Cortex of kidney (tissue), 1 donor: ENCODE measurements at places on chromosomes 7 and 10.

GRCh38 chr10:71010730-71011129 lies 122.4 kb upstream of the PCBD1 start:
- DNase-seq: no peak

DNA sequence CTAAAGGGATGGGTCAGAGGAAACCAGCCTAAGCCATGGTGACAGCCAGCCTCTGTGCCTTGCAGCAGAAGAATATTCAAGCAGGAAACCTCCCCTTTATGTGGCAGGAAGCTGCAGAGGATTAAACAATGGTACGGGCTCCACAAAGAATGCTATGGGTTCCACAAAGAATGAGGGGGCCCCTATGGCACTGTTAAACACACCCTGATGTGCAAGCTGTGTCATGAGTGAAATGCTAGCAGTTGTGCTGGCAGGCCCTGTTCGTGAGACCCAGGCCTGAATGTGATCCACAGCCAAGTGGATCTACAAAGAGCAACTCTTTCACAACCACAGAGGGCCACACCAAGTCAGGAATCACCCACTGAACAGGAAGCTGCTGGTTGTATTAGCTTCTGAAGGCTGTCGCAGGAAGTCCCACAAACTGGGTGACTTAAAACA lies 68.9 kb downstream of the MYOF start:
- no peak for DNase-seq

DNA sequence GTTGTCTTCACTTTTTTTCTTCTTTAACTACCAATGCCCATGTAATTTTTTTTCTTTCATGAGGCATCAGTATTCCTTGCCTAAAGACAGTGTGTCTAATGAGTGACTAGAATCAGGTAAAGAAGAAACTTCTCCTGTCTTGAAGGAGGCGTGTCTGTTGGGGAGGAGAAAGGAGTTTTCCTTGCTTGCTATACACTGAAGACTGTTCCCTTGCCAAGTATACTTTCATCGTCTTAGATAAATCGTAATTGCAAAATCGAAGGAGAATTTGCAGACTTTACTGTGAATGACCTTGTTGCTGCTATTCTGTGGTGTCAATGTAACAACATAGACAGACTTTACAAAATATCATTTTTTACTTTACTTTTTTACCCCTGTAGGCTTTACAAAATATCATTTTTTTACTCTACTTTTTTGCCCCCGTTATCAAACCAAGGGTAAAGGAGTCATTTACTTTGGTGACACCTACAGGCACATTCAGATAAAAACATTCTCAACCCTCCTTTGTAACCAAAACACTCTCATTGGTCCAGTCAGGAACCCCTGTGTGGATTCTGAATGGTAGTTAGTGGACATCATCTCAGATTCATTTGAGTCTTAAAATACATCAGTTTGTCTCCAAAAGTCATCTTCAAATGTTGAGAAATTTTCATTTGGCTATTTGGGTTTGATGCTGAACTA lies 232.4 kb downstream of the AHR start:
- no peak for DNase-seq

DNA sequence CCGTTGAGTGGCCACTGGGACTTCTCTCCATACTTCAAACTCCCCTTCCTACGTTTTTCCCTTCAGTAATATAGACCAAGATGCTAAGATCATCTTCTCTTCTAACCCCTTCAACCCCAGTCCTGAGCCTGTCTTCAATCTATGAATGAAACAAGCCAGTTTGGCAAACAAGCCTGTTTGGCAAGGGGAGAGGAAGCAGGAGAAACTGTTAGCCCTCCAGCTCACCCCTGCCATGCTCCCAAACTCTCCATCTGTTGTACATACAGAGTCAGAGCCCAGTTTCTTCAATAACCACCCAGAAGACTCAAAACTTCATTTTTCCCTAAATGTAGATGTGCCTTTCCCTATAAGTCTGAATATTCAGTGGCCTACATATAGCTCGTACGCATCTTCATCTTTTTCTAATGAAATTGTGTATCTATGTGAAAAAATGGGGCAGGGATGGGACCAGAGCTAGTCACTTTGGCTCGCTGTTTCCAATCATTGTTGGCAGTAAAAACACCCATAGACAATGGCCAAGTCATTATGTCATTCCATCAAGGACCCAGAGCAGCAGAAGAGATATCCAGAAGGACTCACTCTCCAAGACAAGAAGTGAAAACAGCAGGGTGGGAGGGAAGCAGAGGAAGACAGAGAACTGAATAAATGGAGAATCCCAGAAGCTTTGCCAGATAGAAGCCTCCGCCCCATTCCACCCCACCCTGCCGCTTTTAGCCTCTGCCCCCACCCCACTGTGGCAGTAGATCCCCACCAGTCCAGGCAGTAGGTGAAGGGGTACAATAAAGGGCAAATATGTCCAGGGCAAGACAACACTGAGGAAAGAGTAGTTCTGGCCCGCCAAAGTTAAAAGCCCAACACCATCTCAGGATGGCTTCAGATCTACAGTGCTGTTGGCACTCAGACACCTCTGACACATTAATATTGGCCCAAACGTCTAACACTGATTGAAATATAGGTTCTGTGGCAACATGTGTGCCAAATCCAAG lies 87.3 kb downstream of the DOCK4 start:
- DNase-seq: no peak

DNA sequence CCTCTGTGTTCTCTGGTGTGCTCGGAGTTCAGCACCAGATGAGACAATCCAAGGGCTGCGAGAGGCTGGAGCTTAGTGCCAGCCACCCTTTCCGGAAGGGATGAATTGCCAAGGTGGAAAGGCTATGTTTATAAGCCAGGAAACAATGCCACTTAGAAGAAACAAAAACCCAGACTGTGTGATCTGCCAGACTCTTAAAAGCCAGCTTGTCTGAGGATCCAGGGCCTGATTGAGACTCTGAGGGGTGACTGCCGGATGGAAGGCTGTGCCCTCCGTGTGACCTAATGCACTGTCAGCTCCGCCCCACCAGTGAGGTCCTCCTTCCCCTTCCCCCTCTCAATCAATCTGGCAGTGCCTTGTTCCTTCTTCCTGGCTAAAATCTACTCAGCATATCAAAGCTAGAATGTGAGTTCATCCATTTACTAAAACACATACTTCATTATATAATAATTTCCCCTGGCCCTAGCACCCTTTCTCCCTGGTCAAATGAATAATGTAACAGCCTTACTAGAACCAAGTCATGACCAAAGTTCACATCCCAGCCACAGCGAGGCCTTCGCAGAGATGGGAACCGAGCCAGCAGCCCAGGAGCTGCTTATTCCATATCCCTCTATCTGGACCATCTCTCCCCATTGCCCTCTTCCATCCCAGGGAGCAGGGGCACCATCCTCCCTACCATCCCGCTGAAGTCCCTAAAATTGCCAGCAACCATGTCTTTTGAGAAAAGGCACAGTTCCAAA lies 25.5 kb downstream of the FAM107B start:
- DNase-seq: no peak

GRCh38 chr7:151744656-151745638 lies 132.0 kb downstream of the PRKAG2 start:
- no peak for DNase-seq

DNA sequence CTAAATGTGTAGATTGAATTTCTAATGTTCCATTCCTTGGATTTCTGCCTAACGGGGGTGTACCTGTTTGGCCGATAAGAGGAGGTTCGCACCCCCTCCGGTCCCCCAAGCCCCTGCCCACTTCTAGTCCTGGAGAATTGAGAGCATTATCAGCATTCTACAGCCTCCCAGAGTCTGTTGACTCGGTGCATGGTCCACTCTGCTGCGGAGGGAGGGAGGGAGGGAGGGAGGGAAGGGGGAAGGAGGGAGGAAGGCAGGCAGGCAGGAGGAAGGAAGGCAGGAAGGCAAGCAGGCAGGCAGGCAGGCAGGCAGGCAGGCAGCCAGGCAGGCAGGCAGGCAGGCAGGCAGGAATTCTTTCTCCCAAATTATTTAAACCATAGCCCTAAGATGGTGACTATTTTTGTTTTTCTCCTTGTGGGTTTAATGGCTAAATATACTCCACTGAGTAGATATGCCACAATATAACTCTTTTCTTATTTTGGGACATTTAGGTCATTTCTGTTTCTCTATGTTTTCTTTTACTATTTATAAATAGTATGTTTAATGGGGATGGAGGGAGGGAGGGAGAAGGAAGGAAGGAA lies 69.5 kb upstream of the CHST15 start:
- no peak for DNase-seq

GRCh38 chr10:96271016-96271815 lies at the start of gene BLNK:
BLNK (minus strand) TSS chr10:96271569; CDS start chr10:96271398, 171 bp downstream.
- no peak for DNase-seq

- DNase-seq: no peak
Measured at GRCh38 chr10:118734475-118734874, 20.3 kb downstream of the CACUL1 start.

DNA sequence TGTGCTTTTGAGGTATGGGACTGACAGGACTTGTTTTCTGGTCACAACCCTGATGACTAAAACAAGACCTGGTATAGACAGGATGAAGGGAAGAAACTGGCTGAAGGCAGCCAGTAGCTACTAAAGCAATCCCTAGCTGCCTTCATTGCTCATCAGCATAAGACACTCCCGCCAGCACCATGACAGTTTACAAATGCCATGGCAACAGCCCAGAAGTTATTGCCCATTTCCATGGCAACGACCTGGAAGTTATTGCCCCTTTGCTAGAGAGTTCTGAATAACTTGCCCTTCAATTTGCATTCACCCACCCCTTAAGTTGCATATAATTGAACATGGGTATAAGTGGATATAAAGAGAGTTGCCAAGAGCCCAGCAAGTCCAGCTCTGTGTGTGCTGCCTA lies 169.6 kb upstream of the FAM171A1 start:
- DNase-seq: no peak

DNA sequence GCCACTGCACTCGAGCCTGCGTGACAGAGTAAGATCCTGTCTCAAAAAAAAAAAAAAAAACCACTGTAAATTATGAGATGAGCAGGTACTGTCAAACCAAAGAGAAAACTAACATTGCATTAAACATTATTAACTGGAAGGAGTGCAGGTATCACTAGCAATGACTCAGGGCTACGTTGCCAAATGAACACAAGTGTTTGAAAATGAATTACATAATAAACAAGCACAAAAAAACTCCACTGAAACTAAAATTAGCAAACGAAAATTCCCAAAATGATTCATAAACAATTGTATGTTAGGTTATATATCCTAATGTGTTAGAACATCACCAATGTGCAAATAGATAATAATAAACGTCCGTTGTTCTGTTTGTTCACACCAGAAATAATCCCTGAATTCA lies 42.8 kb downstream of the NSUN6 start:
- no peak for DNase-seq

- DNase-seq: no peak
Measured at GRCh38 chr7:134865001-134865845, 85.8 kb downstream of the CALD1 start.

DNA sequence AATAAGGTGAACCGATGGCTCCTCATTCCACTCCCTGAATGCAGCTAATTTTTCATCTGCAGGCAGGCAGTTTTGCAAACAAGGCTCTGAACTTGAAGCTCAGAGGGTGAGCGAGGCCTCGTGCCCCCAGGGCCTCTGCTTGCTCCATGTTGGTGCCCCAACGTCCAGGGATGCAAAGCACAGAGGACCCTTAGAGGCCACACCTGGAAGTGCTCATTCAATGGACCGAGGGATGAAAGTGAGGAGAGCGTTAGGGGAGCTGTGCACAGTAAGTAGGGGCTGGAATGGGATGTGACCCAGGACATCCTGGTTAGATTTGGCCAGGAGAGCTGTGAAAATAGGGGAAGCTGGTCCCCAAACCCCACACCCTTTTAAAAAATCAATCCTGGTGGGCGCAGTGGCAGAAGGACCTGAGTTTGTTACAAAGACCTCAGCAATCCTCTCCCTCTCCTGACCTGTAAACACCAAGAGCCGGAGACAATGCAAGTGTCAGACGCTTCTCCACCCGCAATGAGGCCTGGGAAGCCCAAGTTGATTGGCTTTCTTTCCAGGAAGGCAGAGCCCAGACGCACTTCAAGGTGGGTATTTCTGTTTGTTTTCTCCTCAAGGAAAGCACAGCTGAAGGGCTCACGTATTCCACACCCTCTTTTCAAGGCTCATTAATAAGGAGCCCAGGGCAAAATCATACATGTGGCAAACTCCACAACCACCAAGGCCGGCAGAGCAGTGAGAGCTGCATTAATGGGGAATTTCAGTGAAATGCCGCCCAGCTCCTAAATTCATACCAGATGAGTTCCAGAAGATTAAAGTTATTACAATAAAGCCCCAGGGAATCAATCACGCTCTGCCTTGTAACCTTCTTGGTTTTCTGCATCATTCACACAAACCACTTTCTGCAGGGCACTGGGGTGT lies 14.1 kb upstream of the CXCL12 start:
- no peak for DNase-seq

GRCh38 chr10:79406683-79407422 lies 38.6 kb downstream of the ZCCHC24 start:
- no peak for DNase-seq

DNA sequence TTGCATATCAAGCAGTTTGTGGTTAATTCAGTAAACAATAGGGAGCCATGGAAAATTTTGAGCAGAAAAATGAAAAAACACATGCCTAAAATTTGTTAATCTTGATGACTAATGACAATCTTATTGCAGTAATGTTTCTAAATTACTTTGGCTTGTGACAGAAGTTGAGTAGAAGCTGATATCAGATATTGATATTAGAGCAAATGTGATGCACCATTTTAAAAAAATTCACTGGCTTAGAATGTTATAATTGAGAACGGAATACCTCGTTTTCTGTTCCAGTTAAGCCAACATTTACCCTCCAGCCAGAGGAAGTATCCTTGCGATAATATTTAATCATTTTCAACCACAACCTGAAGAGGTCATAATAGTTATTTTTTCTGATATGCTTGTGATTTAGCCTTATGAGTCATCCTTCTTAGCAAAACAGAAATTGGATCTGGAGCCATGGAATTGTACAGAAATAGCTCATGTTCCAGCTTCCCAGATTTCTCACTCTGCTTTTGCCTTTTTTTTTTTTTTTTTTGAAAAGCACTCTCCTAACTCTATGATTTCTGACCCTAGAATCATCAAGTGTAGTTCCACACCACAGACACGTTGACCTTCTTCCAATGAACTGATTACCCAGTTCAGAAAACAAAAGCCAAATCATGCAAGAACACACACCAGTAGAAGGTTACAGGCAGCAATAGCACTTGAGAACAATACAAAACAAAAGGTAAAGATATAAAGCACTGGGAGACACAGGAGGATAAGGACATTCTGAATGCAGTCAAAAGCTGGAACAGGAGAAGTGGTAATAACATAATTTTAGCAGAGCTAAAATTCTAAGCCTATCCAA lies 96.8 kb upstream of the PHYHIPL start:
- DNase-seq: no peak

DNA sequence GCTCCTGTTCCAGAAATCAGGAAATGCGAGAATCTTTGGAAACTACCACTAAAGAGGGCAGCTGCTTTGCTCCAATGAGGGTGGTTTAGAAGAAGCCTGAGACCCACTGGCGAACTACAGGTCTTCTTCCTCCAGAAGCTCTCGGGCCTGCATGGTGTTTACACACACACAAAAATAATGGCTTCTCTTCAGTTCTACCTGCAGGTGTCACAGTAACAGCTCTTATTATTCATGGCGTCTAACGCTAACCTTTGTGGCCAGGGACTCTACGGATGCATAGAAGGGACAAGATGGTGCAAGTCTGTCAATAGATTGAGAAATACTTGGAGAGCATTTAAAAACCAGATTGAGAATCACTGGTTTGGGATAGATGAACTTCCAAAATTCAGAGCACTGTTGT lies 22.4 kb downstream of the GPR141 start:
- no peak for DNase-seq
